Progenitor cell of endocrine pancreas (in vitro differentiated cells): ENCODE measurements at places on chromosomes 5 and 9.

DNA sequence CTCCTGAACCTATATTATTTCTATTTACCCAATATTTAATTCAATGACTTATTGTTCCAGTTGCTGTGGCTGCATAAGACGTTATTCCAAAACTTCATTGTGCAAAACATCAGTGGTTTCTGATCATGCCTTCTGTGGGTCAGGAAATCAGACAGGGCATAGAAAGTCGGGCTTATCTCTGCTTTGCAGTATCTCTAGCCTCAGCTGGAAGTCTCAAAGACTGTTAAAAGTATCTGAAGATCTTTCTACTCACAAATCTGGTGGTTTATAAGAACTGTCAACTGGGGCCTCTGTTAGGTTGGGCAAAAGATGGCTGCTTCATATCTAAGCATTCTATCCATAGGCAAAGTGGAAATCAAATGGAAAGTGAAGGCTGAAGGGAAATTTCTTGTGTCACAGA, 687.7 kb upstream of the ARRDC3 start:
- no peak for DNase-seq

- no peak for DNase-seq
Measured at GRCh38 chr9:93286252-93287188, 102.6 kb downstream of the WNK2 start.

DNA sequence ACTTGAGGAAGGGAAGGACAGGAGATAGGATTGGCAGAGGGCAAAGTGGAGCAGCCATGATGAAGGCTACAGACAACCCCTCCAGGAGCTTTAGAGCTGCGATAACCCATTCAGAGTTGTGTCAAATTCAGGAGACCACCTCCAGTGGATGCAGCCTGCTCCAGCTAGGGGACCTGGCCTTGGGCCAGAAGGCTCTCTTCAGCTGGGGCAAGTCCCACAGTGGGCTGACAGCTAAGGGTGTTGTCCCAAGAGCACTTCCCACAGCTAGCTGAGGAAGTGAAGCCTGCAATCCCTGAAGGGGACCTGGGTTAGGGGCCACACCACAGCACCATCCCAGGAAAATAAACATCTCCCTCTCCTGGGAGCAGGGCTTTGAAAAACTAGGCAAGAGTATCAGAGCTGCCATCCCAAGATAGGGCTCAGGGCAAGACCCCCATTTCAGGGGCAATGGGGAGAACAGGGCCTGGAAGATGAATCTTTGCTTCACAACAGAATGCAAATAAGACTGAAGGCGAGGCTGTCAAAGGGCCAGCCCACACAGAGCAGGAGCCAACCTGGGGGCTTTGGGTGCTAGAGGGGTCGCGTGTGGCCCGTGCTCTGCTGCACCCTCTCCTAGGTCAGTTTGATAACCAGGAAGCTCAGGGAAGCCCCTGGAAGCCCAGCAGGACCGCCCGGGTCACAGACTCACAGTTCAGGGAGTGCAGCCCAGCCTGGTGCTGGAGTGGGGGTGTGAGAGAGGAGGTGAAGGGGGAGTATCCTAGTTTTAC, 19.3 kb upstream of the DAPK1 start:
- DNase-seq, result no peak

DNA sequence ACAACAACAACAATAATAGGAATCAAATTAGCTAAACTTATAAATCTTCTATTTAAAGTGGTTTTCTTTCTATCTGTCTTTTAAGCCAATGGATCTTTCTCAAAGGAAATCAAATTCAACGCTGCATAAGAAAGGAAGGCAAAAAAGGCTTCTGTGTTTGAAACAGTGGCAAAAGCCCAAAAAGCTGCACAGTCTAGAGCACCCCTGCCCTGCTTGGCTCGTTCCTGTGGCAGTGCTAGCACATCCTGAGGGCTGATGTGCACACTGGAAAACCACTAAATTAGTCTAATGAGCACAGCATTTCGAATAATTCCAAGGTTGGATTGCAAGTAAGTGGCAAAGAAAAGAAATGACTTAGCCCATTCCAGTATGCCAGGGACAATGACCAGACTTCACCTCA, 80.7 kb downstream of the AP3B1 start:
- no peak for DNase-seq

DNA sequence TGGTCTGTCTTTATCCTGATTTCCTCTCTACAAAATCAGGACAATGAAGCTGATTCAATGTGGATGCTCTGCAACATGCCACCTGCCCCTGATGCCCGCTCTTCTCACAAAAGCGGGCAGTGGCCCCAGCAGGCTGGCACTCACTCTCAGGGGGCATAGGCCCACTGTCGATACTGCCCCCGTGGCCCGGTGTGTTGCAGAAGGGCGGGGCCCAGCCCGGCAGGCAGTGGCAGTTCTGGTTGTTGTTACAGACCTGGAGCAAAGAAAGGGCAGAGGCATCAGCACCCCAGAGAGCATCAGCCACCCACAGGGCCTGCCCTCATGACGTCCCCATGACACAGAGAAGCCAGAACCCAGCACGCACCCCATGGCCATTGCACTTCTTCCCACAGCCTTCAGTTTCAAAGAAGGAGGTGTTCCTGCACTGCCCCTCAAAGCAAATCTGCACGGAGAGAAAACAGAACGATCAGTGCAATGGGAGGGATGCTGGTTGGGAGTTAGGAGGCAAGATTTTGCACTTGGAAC, 31.5 kb downstream of the NIPAL4 start:
- no peak for DNase-seq

GRCh38 chr5:177392765-177393164, 7.7 kb downstream of the PFN3 start:
- DNase-seq, result no peak

DNA sequence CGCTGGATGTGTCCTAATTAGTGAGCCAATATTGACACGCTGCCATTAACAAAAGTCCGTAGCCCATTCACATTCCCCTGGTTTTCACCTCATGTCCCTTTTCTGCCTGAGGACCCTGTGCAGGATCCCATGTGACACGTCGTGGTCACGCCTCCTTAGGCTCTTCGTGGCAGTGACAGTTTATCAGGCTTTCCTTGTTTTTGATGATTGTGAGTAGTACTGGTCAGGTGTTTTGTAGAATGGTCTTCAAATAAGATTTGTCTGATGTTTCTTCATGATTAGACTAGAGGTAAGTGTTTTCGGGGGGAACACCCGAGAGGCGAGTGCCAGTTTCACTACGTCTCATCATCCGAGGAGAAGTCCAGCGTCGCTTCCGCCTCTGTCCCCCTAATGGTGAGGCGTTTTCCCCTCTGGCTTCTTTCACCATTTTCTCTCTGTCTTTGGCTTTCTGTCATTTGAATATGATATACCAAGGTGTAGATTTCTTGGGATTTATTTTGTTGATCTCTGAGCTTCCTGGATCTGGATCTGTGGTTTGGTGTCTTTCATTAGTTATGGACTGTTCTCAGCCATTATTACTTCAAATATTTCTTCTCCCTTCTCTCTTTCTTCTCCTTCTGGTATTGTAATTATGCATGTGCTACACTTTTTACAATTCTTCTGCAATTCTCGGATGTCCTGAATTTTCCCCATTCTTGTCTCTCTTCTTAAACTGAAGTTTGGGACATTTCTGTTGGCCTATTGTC, 57.3 kb downstream of the TRIP13 start:
- DNase-seq, result peak; percentile 5

DNA sequence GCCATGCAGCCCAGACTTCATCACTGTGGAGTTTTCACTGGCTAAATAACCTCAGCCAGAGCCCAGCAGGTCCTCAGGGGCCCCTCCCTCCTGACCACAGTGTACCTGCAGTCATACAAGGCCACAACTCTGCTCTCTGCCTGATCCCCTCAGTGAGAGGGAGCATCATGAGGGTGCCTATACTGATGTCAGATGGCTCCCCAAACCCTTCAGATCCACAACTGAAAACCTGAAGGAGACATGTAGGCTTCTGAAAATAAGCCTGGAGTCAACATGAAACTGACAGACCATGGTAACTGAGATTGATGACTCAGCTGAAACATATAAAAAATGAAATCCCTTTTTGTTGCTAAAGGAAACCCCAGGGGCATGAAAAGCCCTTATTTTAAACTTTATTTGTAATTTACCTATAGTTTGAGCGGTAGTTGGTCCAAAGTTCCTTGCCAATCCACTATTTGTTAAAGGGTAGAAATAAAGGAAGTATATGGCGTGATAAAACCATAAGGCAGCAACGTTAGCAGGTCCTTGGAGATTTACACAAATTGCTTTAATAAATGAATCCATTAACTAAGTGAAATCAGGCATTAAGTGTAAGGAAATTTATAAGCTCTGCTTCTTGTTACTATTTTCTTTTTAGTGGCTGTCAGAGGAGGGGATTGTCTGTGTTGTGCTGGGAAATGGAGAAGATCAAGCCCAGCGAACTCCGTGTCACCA, 68.3 kb downstream of the FGF1 start:
- DNase-seq, result no peak

DNA sequence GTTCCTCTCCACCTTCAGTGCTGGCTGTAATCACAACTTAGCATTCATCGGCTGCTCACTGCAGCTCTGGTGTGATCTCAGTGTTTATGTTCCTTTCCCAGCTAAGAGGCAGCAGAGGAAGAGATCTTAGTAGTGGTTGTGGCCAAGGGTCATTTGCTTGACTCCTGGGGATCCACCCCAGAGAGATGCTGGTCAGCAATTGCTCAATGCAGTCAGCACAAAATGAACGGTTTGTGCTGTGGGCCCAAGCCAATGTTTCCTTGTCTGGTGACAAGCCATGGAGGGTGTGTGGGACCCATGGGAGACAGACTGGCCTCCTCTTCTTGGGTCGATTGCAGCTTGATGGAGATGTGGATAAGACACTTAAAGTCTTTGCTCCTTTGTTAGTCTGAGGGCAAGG, 16.1 kb upstream of the FRMD3 start:
- DNase-seq, result no peak

DNA sequence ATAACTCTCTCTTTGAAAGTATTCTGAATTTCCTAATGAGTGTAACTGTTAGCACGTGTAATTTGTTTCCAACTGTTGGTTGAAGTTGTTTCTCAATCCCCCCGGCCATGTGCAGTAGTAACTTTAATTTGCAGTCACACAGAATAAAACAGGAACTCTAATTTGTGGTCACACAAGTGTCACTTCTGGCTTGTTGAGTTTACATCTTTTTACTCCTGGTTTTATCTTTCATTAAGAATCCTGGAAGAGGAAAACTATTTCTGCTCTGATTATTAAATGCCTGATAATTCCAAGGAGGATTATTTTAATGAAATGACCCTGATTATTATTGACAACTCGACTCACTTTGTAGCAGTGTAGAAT, 1.2 kb downstream of the SCAMP1 start:
- no peak for DNase-seq

DNA sequence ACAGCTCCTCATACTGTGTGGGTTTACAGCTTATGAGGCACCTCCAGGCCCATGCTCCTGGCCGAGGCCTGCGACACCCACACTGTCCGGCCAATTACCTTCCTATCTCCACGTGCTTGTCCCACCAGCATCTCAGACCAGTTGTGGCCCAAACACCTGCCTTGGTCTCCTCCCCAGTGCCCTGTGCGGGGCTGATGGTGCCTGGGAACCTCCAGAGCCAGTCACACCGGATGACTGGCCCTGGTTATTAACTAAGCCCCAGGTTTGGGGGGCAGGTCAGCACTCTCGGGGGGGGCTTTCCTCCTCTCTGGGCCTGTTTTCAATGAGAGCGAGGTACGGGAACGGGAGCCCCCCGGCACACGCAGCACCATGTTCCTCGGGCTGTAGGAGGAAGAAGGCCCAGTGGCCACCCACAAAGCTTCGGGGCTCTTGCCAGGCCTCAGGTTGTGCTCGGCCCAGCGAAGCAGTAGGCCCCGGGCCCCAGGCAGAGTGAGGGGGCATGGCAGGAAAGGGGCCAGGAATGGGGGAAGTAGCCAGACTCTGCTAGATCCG, 76.0 kb upstream of the PHYKPL start:
- DNase-seq, result no peak

DNA sequence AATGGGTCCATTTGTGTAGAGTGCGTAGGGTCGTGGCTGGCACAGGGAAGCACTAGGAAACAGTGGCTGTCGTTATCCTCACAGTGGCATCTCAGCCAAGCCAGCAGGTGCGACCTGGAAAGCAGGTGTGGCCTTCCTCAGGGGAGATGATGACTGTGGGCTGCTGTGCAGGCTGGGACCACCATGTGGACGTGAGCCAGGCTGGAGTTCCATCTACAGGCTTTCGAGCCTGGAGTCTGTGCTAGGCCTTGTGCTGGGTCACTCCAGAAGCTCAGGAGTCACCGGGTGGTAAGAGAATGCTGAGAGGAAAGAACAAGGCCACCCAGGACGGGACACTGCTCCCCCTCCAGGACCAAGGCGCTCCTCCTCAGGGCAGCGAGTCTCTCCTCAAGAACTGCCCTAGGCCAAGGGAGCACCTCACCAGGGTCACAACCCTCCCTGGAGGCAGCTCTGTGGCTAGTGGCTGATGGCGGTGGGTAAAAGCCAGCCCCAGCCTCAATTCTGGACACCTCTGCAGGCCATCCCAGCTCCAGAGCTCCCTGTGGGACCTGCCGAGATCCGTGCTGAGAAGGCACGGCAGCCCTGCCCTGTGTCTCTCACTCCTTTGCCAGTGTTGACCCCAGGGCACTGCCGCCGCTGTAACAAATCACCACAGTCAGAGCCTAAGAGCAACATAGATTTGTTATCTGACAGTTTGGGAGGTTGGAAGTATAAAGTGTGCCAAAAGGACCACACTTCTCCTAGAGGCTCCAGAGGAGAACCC, 36.0 kb downstream of the WHRN start:
- DNase-seq, result no peak

DNA sequence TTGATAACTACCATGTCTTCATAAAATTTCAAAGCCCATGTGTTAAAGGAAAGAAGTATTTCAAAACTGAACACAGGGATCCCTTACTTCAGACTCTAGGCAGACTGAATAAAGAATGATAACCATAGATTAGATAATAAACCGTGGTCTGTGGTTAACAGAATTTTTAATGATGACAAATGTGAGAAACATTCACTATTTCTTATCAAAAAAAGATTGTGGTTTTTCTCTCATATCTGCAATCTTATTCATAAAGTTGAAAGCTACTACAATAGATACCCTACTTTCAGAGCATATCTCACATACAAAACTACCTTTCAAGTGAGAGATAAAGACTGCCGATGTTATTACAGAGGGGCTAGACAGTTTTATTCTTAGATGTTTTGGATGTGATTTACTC, 816.8 kb upstream of the DMAC1 start:
- DNase-seq, result no peak

DNA sequence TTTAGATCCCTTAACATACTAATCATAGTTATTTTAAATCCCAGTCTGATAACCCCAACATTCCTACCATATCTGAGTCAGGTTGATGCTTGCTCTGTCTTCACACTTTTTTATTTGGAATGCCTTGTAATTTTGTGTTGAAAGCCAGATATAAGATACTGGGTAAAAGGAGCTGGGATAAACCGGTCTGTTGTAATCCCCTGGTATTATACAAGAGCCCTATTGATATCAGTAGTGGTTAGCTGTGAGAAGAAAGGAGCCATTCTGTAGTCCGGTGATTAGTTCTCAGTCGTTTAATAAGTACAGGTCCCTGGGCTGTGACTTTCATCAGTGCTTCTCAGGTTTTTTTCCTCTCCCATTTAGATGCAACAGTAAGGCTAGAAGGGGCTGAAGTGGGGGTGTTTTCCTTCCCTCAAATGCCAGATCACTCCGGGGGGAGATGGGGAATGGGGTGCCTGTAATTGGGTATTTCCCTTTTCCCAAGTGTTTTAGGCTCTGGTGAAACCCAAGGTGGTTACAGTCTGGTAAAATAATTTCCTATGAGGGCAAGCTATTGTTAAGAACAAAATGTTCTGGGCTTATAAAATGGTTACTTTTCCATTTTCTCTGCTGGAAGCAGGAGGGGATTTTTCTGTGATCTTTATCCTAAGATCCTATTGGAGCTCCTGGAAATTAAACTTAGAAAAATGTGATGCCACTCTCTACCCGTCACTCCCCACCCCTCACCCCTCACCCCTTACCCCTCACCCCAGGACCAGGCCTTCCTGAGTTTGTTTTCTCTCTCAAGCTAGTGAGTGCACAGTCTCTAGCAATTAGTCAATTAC, 72.7 kb downstream of the KCNN2 start:
- DNase-seq, result no peak

- no peak for DNase-seq
Measured at GRCh38 chr5:66516550-66516949, 79.6 kb upstream of the MAST4 start.
